Aortic smooth muscle cell (primary cell): ENCODE measurements at places on chromosomes 1 and 21. TPM values are rescaled to one million over a fixed set of nuclear protein-coding genes. Genes with fewer than 3 reads are reported as not detected.

BLACAT1 gene
- total RNA-seq = not detected in 2 replicates

TNNI3K gene
- total RNA-seq = 1.2 and 1.7 TPM in 2 replicates

RUSC1 gene
- total RNA-seq = 9.5 TPM in 2 replicates

ADGRL4 gene
- 55.9 and 76.8 TPM in 2 replicates for total RNA-seq

NPHS2 gene
- total RNA-seq = not detected in 2 replicates

CDC14A gene
- total RNA-seq = 1.5 and 2.1 TPM in 2 replicates

LTN1 gene
- 22.3 and 23.0 TPM in 2 replicates for total RNA-seq
